ENCODE measurements at places on chromosomes 2 and 18.

DNA sequence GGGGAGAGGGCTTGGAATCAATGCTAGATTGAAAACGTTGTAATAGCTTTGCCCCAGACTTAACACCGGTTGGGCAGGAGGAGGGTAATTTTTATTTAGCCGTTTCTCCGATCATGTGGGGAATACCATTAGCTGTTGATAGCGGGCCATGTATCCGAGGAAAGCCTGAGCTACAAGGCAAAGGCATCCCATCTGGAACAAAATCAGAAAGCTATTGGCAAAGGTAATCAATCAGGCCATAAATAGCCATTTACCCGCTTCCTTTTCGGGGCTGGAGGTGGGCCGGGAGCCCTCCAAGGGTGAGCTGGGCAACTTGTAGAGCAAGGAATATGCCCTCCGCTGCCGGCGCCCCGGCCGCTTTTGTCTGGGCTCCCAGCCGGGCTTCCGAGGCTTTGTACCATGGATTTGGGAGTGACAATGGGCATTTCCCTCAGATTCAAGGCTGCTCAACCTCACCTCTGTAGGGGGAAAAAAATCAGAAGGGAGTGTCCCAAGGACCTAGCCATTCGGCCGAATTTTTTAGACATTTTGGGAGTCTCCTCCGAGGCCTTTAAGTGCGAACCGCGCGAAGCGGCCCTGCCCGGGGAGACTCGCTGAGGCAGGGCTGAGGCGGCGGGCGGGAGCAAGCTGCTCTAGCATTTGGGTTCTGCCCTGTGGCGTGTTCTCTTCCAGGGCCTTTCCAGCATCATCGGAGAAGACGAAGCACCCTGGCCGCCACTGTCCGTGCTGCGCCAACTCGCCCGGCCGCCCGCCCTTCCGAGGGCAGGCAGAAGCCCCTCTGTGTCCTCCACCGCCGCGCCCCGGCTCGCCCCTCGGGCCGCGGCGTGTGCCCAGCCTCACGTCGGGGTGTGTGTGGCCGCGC is 1.1 kb upstream of the HOXD9 start:
- DNase-seq, result no peak

DNA sequence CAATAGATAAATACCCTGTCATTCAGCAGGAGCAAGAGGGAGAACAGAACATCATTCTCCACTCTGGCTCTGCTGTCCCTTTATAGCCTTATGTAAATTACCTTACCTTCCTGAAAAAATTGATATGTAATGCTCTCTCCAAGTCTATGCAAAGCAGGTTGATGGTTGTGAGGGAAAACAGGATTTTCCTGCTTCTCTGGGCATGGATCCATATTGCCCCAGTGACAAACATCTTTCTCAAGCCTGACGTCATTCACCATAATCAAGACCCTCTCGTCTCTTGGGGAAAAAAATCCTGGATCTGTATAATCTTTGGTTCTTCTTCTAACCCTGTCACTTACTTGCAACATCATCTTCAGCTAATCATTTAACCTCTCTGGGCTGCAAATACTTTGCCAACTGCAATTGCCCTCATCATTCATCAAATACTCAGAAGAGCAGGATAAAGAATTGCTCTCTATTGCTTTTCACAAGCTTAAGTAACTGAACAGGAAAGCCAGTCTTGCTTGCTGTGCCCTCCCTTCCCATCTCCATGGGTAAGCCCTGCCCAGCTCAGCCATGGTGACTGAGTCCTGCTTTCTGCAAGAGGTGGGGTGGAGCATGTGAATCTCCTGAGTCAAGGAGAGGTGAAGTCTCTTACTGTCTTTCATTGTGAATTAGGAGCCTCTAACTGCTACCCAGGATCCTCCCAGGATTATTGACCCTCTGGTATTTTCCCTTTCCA is 123.7 kb upstream of the KLF7 start:
- DNase-seq, result no peak

GRCh38 chr18:48057018-48057417 is 126.6 kb upstream of the SMAD2 start:
- DNase-seq, result no peak

DNA sequence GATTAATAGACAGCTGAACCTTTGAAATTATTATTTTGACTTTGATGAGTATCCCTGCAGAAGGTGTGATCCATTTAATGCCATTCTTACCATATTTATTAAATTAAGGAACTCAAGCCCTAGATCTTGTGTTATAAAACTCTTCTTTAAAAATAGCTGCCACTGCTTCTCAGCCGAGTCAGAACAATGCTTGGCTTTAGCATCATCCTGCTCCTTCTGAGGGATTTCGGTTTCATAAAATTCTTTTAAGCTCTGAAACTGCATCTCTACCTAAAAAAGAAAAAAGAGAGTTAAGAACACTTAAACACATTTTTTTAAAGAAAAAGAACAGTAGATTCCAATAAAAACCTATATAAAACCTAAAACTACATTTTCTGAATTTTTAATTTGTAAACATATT is 70.7 kb upstream of the TTN start:
- no peak for DNase-seq

- no peak for DNase-seq
Observed at GRCh38 chr2:219017201-219017931, 23.9 kb downstream of the CFAP65 start.

DNA sequence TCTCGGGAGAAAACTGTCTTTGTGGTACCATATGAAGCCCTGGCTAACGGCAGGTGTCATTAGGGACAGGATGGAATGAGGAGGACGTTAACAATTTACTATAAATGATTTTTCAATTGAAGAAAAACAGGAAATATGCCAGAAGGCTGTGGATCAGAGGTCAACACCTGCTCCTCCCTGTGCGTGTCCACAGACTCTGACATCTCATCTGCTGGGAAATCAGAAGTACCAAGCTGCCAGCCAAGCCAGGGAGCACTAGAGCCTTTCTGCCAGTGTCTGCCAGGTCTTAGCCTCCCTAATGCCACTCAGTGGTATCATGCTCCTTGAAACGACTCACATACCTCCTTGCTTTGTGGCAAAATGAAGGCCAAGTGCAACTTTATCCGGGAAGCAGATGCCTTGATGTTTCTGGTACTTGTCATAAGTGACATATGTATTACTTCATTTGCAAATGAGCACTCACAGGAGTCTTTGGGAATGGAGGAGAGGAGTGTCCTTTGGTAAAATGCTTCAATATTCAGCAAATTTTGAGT is 541.1 kb downstream of the SATB2 start:
- no peak for DNase-seq

- DNase-seq, result no peak
Observed at GRCh38 chr2:69716555-69717120, 25.3 kb upstream of the ANXA4 start.

GRCh38 chr2:119429225-119429981 is 2.3 kb upstream of the TMEM37 start:
- no peak for DNase-seq
